ENCODE measurements at places on chromosomes 13 and 19.

GRCh38 chr13:110132225-110132982 is 174.6 kb downstream of the COL4A1 start:
- DNase-seq = no peak

- DNase-seq = no peak
Measured at GRCh38 chr13:49220856-49221589, 885 bp downstream of the MLNR start.

DNA sequence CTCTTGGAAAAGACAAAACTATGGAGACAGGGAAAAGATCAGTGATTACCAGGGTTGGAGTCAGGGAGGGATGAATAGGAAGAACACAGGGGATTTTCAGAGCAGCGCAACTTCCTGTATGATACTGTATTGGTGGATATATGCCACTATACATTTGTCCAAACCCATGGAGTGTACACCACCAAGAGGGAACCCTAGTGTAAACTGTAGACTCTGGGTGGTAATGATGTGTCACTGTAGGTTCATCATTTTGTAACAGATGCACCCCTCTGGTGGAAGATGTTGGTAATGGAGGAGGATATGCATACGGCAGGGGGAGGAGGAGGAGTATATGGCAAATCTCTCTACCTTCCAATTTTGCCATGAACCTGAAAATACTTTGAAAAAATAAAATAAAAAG is 68.1 kb downstream of the UFM1 start:
- DNase-seq = no peak

- no peak for DNase-seq
Measured at GRCh38 chr13:34179481-34179880, 361.5 kb downstream of the RFC3 start.

- no peak for DNase-seq
Measured at GRCh38 chr13:33466262-33466661, 180.7 kb upstream of the STARD13 start.

DNA sequence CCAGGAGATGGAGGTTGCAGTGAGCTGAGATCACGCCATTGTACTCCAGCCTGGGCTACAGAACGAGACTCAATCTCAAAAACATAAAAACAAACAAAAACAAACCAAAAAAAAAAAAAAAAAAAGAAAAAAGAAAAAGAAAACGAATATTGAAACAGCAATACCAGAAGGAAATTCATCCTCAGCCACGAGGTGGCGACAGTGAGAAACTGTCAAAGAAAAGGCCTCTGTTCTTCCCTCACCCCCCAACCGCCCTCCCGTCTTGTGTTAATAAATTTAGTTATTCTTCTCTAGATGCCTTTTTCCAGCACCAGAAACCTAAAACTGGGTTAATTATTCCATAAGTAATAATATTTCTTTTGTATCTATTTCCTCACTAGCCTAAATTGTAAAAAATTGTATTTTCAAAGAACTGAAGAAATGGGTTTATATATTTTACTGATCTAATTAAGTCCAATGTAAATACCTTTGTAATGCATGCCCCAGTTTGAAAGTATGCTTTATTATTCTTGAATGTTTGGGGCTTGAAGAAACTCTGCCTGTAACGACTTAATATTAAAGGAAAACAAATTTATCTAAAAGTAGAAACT is 38.6 kb downstream of the LIG4 start:
- no peak for DNase-seq
